Spleen (tissue), 13 donors: ENCODE measurements at places on chromosomes 5 and 9. TPM values are rescaled to one million over a fixed set of nuclear protein-coding genes. Genes with fewer than 3 reads are reported as not detected.

Gene OTP
- polyA plus RNA-seq, result not detected

Gene LRRC19
- not detected for polyA plus RNA-seq

Gene UNC13B
- polyA plus RNA-seq, result 4.9 TPM

Gene TNFSF8
- 16.0 TPM for polyA plus RNA-seq

Gene PSD2
- 0.05 TPM for polyA plus RNA-seq

Gene FNIP1
- 6.2 TPM for polyA plus RNA-seq

Gene ANKRD34B
- 0.09 TPM for polyA plus RNA-seq

- no peaks in the 10 kb centered on the region for H3K27me3 ChIP-seq
- H3K4me3 ChIP-seq, result no peak overlapping the region
- H3K36me3 ChIP-seq, result no peaks in the 10 kb centered on the region
- no peak overlapping the region for H3K27ac ChIP-seq
- no peak for DNase-seq
These were observed 21.6 kb upstream of the MIER3 start for GRCh38 chr5:56973473-56973872.

Gene RARS1
- 34.7 TPM for polyA plus RNA-seq

DNA sequence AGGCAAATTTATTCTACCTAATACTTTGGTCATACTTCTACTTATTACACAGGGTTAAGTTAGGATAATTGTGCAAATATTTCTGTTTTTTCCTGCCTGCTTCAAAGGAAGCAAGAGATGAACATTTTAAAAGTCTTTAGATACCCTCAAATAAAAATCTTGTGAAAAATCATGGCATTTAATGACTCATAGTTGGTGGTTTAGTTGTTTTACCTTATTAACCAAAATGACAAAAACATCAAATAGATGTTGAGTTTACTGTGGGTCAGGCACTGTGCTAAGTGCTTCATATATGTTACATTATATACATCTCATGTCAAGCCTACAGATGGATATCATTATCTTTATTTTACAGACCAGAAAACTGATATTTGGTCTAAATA, 54.4 kb downstream of the ZNF474 start:
- DNase-seq, result no peak
- H3K36me3 ChIP-seq, result no peaks in the 10 kb centered on the region
- H3K4me1 ChIP-seq, result peaks cover 15% of the 10 kb centered on the region
- H3K4me3 ChIP-seq, result no peak overlapping the region
- H3K27ac ChIP-seq, result no peak overlapping the region
- H3K27me3 ChIP-seq, result no peaks in the 10 kb centered on the region

- no peak overlapping the region for H3K27ac ChIP-seq
- H3K27me3 ChIP-seq, result no peaks in the 10 kb centered on the region
- H3K4me3 ChIP-seq, result no peak overlapping the region
These were observed 67.1 kb downstream of the LHX2 start for GRCh38 chr9:124078641-124079040.

DNA sequence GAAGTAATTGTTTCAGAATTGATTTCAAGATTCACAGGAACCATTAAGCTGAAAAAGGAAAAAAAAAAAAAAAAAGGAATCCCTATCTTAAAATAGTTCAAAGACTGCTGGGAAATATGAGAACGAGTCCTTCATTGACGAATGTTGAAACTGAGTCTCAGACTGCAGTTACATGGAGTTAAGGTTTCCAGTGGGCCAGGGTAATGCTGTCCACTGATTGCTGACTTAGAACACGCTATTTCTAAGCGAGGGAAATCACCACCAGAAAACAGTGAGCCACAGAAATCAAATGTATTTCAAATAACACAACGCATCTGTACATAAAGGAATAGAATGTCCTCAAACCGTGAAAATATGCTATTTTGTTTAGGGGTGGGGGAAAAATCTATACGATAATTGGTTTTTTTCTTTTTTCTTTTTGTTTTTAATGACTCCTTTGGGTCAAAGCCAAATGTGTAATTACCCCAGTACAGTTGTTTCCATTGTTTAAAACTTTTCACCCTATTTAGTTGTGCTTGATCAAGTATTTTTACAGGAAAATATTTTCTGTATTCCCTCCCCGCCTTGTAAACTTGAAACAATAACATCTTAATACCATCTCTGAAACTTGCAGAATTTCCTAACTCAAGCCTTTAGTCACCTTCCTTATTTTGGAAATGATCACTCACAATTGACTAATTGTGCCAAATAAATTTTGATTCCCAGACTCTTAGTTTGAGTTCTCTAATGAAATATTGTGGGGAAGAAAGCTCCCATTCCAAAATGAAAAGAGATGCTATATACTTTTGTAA, 208.3 kb downstream of the MCTP1 start:
- no peak overlapping the region for H3K4me3 ChIP-seq
- no peaks in the 10 kb centered on the region for H3K36me3 ChIP-seq
- H3K27ac ChIP-seq, result no peak overlapping the region

DNA sequence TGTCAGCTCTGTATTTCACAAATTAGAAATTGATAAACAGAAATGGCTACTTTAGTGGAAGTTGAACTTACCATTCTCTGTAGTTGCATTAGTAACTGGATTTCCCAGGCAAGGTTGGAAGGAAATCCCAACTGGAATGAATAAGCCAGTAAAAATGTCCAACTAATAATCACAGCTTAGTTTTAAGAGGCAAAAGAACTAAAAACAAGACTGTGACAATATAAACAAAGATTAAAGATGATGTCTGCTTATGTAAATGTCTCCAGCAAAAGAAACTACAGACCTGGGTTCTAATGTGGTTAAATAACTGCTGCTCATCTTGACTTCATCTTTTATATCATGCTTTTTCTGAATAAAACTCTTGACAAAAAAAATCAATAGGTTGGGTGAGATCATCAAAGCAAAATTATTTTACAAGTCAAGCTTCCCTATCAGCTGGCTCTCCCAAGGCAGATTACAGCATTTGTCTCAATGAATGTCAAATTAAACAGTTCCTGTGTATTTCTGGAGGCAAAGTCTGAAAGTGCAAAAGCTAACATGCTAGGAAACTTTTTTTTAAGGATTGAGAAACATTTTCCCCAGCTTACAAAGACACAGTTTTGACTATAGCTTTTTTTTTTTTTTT, 62.3 kb upstream of the HMHB1 start:
- no peak overlapping the region for H3K4me3 ChIP-seq
- DNase-seq, result no peak
- no peak overlapping the region for H3K27ac ChIP-seq
- no peaks in the 10 kb centered on the region for H3K36me3 ChIP-seq
- no peaks in the 10 kb centered on the region for H3K27me3 ChIP-seq
- no peaks in the 10 kb centered on the region for H3K4me1 ChIP-seq

- H3K4me1 ChIP-seq, result peaks cover 25% of the 10 kb centered on the region
- no peak overlapping the region for H3K4me3 ChIP-seq
- no peak overlapping the region for H3K27ac ChIP-seq
- no peaks in the 10 kb centered on the region for H3K27me3 ChIP-seq
- no peak for DNase-seq
These were observed 79.1 kb downstream of the ZNF618 start for GRCh38 chr9:113955076-113955752.

DNA sequence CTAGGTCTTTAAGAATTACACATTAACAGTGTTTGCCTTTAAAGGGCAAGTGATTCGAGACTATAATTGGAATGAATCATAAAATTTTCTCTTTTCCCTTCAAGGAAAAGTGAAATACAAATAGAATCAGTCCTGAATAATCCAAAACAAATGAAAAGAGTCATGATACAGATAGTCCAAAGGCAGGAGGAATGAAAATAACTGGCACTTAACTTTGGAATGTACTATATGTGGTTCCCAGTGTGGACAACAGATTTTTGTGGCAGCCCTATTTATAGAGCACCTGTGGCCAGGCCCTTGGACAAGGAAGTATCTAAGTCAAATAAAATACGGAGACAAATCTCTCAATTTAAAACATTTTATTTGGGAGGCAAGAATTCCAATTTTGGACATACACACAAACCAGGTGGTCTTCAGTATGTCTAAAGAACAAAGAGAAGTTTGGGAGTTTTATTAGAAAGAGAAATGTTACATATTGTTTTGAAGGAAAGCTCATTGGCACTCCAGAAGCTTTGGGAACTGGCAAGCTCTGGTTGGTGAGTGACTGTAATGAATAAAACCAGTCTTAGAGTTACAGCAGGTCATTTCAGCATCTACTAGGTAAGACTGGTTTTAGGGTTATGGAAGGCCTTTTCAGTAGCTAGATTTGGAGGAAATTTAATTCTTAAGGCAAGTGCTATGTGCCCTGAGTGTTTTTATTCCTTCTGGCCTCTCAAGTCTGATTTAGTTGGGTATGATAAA, 116.0 kb upstream of the PAM start:
- no peak overlapping the region for H3K27ac ChIP-seq
- no peak overlapping the region for H3K4me3 ChIP-seq
- H3K36me3 ChIP-seq, result no peaks in the 10 kb centered on the region
- H3K4me1 ChIP-seq, result no peaks in the 10 kb centered on the region

GRCh38 chr5:71767661-71768060, 48.6 kb downstream of the CARTPT start:
- no peaks in the 10 kb centered on the region for H3K27me3 ChIP-seq
- peaks cover 4% of the 10 kb centered on the region for H3K4me1 ChIP-seq
- H3K36me3 ChIP-seq, result no peaks in the 10 kb centered on the region

DNA sequence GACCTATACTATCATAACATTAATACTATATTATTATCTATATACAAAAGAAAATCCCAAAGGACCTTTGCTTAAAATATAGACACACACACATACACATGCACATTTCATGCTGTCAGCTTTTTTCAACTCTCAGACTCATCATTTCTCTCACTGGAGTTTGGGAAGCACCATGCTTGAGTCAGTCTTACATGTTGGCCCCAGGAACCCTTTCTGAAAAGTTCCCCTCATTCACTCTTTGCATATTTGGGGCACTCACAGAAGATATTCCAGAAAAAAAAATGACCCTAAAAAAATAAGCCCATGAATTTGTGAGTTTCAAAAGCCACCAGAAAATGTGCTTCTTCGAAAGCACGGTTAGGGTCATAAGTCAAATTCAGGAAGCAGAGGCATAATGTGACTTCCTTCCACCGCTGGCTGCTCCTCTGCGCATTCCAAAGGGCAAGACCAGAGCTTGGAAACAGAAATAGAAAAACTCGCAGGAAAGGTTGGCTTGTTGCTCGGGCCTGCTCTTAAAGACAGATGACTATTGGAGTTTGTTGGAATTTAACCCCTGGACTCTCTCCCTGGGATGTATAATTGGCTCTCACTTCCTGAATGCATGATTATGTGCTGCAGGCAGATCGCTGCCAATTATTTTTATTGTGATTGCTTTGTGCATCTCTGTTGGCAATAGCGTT, 129.7 kb upstream of the IQGAP2 start:
- no peaks in the 10 kb centered on the region for H3K4me1 ChIP-seq
- H3K27me3 ChIP-seq, result no peaks in the 10 kb centered on the region
- no peak overlapping the region for H3K4me3 ChIP-seq
- DNase-seq, result no peak

DNA sequence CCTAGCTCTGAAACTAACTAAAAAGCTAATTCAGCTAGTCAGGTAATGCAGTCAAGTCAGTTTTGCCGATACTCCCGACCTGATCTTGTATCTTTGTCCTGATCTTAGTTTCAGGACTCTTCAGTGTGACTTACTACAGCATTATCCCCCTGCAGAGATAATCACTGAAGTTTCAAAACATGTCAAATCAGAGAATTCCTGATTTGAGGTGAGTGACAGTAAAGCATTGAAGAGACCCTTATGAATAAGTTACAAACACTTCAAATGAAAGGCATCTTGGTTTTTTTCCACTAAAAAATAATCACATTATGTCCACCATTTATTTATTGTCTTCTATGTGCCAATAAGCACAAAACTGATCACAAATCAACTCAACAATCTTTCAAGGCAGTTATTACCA, 47.6 kb downstream of the BAAT start:
- no peak overlapping the region for H3K27ac ChIP-seq
- no peaks in the 10 kb centered on the region for H3K4me1 ChIP-seq
- no peaks in the 10 kb centered on the region for H3K27me3 ChIP-seq
- no peak for DNase-seq
- H3K4me3 ChIP-seq, result no peak overlapping the region
- H3K36me3 ChIP-seq, result no peaks in the 10 kb centered on the region

DNA sequence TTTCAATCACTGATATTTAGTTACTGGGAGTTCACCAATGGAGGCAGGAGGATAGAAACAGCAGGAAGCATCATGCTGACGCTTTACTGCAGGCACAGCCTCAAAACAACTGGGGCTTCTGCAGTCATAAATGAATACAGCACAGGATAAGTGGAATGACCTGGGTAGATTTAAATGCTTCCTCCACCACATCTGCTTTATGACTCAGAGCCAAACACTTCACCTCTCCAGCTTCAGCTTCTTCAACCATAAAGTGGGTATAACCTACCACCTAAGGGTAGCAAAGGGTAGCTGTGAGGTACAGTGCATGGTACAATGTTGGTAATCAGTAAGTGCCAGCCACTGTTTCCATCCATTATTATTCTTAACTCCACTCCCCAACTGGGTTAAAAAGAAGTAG, 28.4 kb downstream of the RASEF start:
- no peak overlapping the region for H3K4me3 ChIP-seq
- H3K36me3 ChIP-seq, result no peaks in the 10 kb centered on the region
- H3K27me3 ChIP-seq, result no peaks in the 10 kb centered on the region
- no peak for DNase-seq
- H3K4me1 ChIP-seq, result no peaks in the 10 kb centered on the region

GRCh38 chr9:4547016-4547415, 56.7 kb downstream of the SLC1A1 start:
- no peak overlapping the region for H3K4me3 ChIP-seq
- no peaks in the 10 kb centered on the region for H3K36me3 ChIP-seq
- H3K27me3 ChIP-seq, result no peaks in the 10 kb centered on the region
- H3K4me1 ChIP-seq, result no peaks in the 10 kb centered on the region

DNA sequence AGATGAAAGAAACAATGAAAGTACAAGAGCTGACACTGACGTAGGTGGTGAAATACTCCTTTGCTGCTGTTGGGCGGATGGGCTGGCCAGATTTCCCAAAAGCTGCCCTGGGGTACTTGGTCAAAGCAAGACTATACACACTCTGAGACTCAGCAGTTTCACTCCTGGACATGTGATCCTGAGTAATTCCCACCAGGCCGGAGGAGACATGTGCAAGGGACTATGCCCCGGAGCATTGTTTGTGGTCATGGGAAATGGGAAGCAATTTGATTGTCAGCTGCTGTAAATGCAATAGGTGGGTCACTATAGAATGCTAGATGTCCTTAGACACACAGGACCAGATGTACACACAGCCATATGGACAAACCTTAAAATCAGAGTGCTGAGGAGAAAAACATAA, 116.1 kb downstream of the DCP2 start:
- no peaks in the 10 kb centered on the region for H3K27me3 ChIP-seq
- DNase-seq, result no peak
- H3K27ac ChIP-seq, result no peak overlapping the region
- H3K4me3 ChIP-seq, result no peak overlapping the region

GRCh38 chr5:177128551-177128981, 5.0 kb upstream of the NSD1 start:
- H3K4me1 ChIP-seq, result no peaks in the 10 kb centered on the region
- H3K4me3 ChIP-seq, result no peak overlapping the region
- H3K27me3 ChIP-seq, result no peaks in the 10 kb centered on the region
- H3K27ac ChIP-seq, result no peak overlapping the region
- H3K36me3 ChIP-seq, result no peaks in the 10 kb centered on the region

- no peak overlapping the region for H3K27ac ChIP-seq
- no peak overlapping the region for H3K4me3 ChIP-seq
- no peaks in the 10 kb centered on the region for H3K27me3 ChIP-seq
These were observed 127.6 kb downstream of the EDIL3 start for GRCh38 chr5:84257061-84257460.

GRCh38 chr9:120608421-120608820, 28.5 kb upstream of the CDK5RAP2 start:
- no peak for DNase-seq
- no peak overlapping the region for H3K27ac ChIP-seq

Gene DMGDH
- 0.13 TPM for polyA plus RNA-seq
